ENCODE measurements at places on chromosomes 1 and 21. TPM values are rescaled to one million over a fixed set of nuclear protein-coding genes. Genes with fewer than 3 reads are reported as not detected.

- peaks cover 33% of the 10 kb centered on the region for H3K4me1 ChIP-seq
- H3K36me3 ChIP-seq: peaks cover 6% of the 10 kb centered on the region
- DNase-seq: no peak
- no peaks in the 10 kb centered on the region for H3K27me3 ChIP-seq
- no peak overlapping the region for H3K27ac ChIP-seq
Measured at GRCh38 chr1:91546301-91546581, 45.6 kb downstream of the CDC7 start.

Gene CYP4A22
- not detected for total RNA-seq

- no peak overlapping the region for H3K4me3 ChIP-seq
- H3K27me3 ChIP-seq: no peaks in the 10 kb centered on the region
Measured at GRCh38 chr1:43997295-43997999, 6.0 kb downstream of the CCDC24 start.

GRCh38 chr21:39258207-39258606 is 55.2 kb downstream of the BRWD1 start:
- no peak overlapping the region for H3K4me3 ChIP-seq
- peaks cover 3% of the 10 kb centered on the region for H3K4me1 ChIP-seq
- no peak overlapping the region for H3K27ac ChIP-seq
- no peak for DNase-seq
- H3K27me3 ChIP-seq: no peaks in the 10 kb centered on the region
- peaks cover under 1% of the 10 kb centered on the region for H3K36me3 ChIP-seq

Gene BARHL2
- not detected for total RNA-seq

DNA sequence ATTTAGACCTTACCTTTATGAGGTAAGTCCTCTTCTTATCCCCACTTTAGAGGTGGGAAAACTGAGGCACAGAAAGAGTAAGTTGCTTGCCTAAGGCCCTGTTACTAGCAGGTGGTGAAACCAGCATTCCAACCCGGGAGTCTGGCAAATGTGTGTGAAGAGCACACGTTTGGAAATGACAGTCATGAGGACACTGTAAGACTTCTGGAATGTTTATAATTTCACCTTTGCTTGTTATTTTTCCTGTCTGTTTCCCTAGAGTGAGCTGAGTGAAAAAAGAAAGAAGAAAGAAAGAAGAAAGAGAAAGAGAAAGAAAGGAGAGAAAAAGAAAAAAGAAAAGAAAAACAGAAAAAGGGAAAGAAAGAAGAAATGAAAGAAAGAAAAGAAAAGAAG is 21.2 kb upstream of the LGALS8 start:
- peaks cover 9% of the 10 kb centered on the region for H3K4me1 ChIP-seq
- DNase-seq: no peak
- no peaks in the 10 kb centered on the region for H3K36me3 ChIP-seq
- H3K27me3 ChIP-seq: peaks cover 5% of the 10 kb centered on the region

Gene CXADR
- total RNA-seq: 0.92 TPM

- peaks cover 49% of the 10 kb centered on the region for H3K36me3 ChIP-seq
- H3K27me3 ChIP-seq: no peaks in the 10 kb centered on the region
- peaks cover 26% of the 10 kb centered on the region for H3K4me1 ChIP-seq
- DNase-seq: no peak
Measured at GRCh38 chr1:43359696-43360095, 915 bp downstream of the CDC20 start.

Gene C1QB
- total RNA-seq: not detected

- H3K27ac ChIP-seq: no peak within 1 kb of the TSS
- no peaks in the 10 kb centered on the region for H3K4me1 ChIP-seq
- peaks cover 23% of the 10 kb centered on the region for H3K27me3 ChIP-seq
- no peaks in the 10 kb centered on the region for H3K36me3 ChIP-seq
Measured at GRCh38 chr1:158754420-158754819, at the start of gene OR6K6. OR6K6 (plus strand) TSS chr1:158754720; CDS start chr1:158754888, 168 bp downstream.

DNA sequence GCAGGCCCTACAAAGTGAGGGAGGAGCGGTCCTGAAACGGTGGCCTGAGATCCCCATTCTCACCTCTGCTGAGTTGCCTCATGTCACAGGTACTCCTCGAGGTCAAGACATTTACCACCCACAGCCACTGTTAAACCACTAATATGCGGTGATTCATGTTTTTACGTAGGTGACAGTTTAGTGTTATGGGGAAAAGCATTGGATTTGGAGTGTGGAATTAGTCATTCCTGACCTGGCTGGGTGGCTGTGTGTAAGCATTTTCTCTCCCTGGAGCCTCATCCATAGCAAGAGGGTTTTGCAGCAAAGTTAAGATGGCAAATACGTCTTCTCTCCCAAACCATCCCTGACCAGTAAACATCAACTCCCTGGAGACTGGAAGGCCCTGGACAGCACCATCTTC is 57.8 kb upstream of the KCNJ6 start:
- no peaks in the 10 kb centered on the region for H3K4me1 ChIP-seq
- no peak overlapping the region for H3K27ac ChIP-seq
- H3K4me3 ChIP-seq: no peak overlapping the region
- H3K36me3 ChIP-seq: no peaks in the 10 kb centered on the region
- DNase-seq: no peak

GRCh38 chr1:34128186-34128889 is 36.7 kb downstream of the CSMD2 start:
- H3K4me3 ChIP-seq: no peak overlapping the region
- peaks cover 21% of the 10 kb centered on the region for H3K27me3 ChIP-seq

Gene RUNX3
- total RNA-seq: 144 TPM

Gene CLCA4
- not detected for total RNA-seq

DNA sequence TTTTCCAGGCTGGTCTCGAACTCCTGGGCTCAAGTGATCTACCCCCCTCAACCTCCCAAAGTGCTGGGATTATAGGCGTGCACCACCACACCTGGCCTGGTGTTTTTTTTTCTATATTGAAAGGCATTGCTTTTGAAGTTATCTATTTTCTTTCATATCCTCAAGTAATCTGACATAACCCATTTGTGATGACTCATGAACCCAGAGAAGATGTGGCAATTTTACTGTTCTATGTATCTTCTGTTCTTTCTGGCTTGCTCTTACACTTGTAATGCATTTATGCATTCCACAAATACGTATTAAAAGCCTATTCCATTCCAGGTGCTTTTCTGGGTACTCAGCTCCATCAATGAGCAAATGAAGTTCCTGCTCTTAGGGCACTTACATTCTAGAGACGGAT is 29.9 kb upstream of the ERRFI1 start:
- no peaks in the 10 kb centered on the region for H3K36me3 ChIP-seq
- DNase-seq: no peak
- no peak overlapping the region for H3K27ac ChIP-seq
- peaks cover 7% of the 10 kb centered on the region for H3K27me3 ChIP-seq
- H3K4me1 ChIP-seq: no peaks in the 10 kb centered on the region
- H3K4me3 ChIP-seq: no peak overlapping the region

Gene GPR25
- total RNA-seq: not detected

DNA sequence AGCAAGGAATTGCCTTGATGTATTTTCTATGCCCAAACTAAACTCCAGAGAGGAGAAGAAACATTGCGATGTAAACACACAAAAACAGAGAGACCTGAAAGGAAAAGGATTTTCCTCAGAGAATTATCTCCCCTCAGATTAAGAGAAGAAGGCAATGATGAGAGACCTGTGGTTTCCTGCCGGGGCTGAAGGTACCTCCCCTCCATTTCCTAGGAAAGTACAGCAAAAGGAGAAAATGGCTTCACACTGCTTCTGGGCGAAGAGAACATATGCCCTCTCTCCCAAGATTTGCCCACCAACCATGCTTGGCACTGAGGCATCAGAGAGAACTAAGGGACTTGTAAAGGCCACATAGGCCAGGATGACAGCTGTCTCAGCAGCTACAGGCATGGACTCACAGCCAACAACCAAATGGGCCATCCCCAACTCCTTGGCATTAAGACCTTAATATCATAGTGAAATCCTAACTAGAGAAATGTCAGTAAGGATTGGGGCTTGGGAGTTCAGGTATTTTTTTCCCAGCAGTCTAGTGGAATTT is 523.0 kb downstream of the PTPRC start:
- peaks cover 1% of the 10 kb centered on the region for H3K36me3 ChIP-seq
- H3K4me3 ChIP-seq: no peak overlapping the region
- peaks cover 4% of the 10 kb centered on the region for H3K27me3 ChIP-seq
- H3K4me1 ChIP-seq: peaks cover 14% of the 10 kb centered on the region
- peak overlapping the region; percentile 47 for H3K27ac ChIP-seq

DNA sequence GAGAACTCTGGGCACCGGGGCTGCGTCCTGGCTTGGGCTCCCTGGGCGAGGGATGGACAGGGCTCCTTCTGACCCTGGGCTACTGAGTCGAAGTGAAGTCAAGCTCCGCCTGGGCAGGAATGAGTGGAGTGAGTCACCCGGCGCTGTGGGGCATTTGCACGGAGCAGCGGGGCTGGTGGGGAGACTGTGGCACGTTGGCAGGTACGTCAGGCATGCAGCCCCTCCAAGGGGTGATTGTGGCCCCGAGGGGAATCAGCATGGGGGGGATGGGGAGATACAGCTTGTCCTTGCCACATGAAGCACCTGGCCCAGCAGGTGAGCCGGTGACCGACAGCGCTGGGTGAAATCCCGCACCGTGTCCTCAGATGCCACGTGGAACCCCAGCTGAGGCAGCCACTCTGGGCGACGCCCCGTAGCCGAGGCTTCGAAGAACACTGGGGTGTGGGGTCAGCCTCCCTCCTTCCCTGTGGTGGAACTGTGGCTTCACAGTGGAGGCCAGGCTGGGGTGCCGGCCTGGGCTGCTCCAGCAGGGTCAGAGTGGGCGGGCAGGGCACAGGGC is 62.3 kb downstream of the COL18A1 start:
- H3K27ac ChIP-seq: no peak overlapping the region
- peaks cover 5% of the 10 kb centered on the region for H3K27me3 ChIP-seq
- H3K4me1 ChIP-seq: peaks cover 9% of the 10 kb centered on the region
- H3K36me3 ChIP-seq: peaks cover under 1% of the 10 kb centered on the region
- no peak overlapping the region for H3K4me3 ChIP-seq
- no peak for DNase-seq

Gene IGSF21
- total RNA-seq: not detected

- no peak for DNase-seq
- no peak overlapping the region for H3K4me3 ChIP-seq
- no peaks in the 10 kb centered on the region for H3K4me1 ChIP-seq
- H3K27ac ChIP-seq: no peak overlapping the region
- H3K36me3 ChIP-seq: no peaks in the 10 kb centered on the region
Measured at GRCh38 chr1:218804014-218804785, 369.5 kb upstream of the LYPLAL1 start.

Gene SH3D21
- 9.4 TPM for total RNA-seq

DNA sequence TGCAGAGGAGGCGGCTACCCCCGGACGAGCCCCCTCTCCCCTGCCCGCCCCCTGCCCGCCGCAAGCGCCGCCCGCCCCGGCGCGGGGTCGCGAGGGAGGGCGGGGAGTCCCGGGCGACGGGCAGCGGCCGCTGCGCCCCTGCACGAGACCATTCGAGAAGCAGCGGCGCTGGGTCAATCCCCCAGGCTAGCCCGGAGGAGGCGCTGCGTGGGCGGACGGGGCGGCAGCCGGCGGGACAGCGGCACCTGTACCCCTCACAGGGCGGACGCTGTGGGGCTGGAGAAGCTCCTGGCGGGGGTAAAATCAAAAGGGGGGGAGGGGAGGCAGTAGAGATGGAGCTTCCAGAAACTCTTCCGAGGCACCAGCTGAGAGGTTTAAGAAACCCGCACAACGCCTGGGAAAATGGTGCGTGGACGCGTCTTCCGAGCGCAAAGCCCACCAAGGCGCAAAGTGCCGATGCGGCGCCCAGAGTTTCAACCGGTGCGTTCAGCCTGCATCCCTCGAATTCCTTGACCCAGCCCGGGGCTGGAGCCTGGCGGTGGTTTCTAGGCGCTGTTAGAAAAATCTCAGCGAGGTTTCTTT is at the start of gene PLPPR5:
PLPPR5 (minus strand) TSS at position 1 of the 582 bp plus-strand sequence. CDS start 190 bp downstream, outside the sequence.
- H3K4me1 ChIP-seq: peaks cover 5% of the 10 kb centered on the region
- H3K27me3 ChIP-seq: peaks cover 65% of the 10 kb centered on the region
- H3K36me3 ChIP-seq: no peaks in the 10 kb centered on the region
- DNase-seq: peak; percentile 25

DNA sequence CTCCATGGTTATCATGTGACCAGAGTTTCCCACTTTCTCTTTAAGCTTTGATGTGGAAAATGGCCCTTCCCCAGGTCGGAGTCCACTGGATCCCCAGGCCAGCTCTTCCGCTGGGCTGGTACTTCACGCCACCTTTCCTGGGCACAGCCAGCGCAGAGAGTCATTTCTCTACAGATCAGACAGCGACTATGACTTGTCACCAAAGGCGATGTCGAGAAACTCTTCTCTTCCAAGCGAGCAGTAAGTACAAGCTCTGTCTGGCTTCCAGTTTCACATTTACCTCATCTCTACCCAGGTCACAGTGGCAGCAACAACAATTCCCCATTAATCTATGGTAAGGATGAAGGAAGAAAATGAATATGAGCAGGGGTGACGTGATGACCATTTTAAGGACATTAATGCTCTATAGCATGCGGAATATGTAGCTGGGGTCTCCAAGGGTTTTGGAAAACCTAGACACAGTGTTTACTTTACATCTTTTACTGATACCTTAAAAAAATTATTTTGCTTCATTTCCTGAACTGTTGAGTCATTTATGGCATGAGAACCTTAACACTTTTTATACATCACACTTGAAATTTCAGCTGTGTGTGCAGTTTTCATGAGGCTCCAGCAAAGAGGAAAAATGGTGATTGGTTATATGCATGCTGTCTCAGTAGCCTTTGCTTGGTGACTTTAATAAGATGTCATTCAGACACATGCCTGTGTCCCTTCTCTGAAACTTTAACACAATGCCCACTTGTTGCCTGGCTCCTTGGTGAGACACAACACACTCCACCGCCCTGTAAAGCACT is 286.3 kb upstream of the SGIP1 start:
- peaks cover 2% of the 10 kb centered on the region for H3K36me3 ChIP-seq
- no peak for DNase-seq
- H3K27me3 ChIP-seq: no peaks in the 10 kb centered on the region
- H3K4me1 ChIP-seq: peaks cover 31% of the 10 kb centered on the region

Gene CNIH3
- total RNA-seq: 1.4 TPM

GRCh38 chr1:221264848-221265247 is 385.6 kb downstream of the HLX start:
- peaks cover 27% of the 10 kb centered on the region for H3K27me3 ChIP-seq
- H3K36me3 ChIP-seq: no peaks in the 10 kb centered on the region
- no peak overlapping the region for H3K27ac ChIP-seq
- peaks cover 3% of the 10 kb centered on the region for H3K4me1 ChIP-seq

Gene SRGAP2B
- total RNA-seq: 15.0 TPM

GRCh38 chr1:202958544-202959275 is 598 bp upstream of the ADIPOR1 start:
- H3K27me3 ChIP-seq: no peaks in the 10 kb centered on the region
- peak overlapping the region; percentile 80 for H3K4me3 ChIP-seq

Gene RORC
- total RNA-seq: 0.12 TPM

Gene A3GALT2
- total RNA-seq: not detected

Gene TBX19
- total RNA-seq: 0.56 TPM

Gene MCOLN2
- total RNA-seq: 20.0 TPM

Gene C8A
- not detected for total RNA-seq

- no peaks in the 10 kb centered on the region for H3K36me3 ChIP-seq
- no peaks in the 10 kb centered on the region for H3K4me1 ChIP-seq
- DNase-seq: no peak
- H3K4me3 ChIP-seq: no peak overlapping the region
- peaks cover 2% of the 10 kb centered on the region for H3K27me3 ChIP-seq
Measured at GRCh38 chr1:208595745-208596144, 351.6 kb upstream of the PLXNA2 start.

- no peak overlapping the region for H3K4me3 ChIP-seq
- H3K27me3 ChIP-seq: peaks cover 17% of the 10 kb centered on the region
- H3K36me3 ChIP-seq: no peaks in the 10 kb centered on the region
- no peak overlapping the region for H3K27ac ChIP-seq
- DNase-seq: no peak
- no peaks in the 10 kb centered on the region for H3K4me1 ChIP-seq
Measured at GRCh38 chr1:30670240-30671060, 52.9 kb downstream of the MATN1 start.

GRCh38 chr1:58699011-58699762 is 675 bp downstream of the MYSM1 start:
- peaks cover 12% of the 10 kb centered on the region for H3K36me3 ChIP-seq
- H3K27me3 ChIP-seq: no peaks in the 10 kb centered on the region
- DNase-seq: no peak
- peak overlapping the region; percentile 98 for H3K4me3 ChIP-seq
- peaks cover 15% of the 10 kb centered on the region for H3K4me1 ChIP-seq
- H3K27ac ChIP-seq: peak overlapping the region; percentile 95
